Heart right ventricle (tissue), 16 donors: ENCODE measurements at places on chromosomes 16 and 17. TPM values are rescaled to one million over a fixed set of nuclear protein-coding genes. Genes with fewer than 3 reads are reported as not detected.

Gene KLHL10
- 0.16 TPM for total RNA-seq

GRCh38 chr16:35797811-35798210 lies 2338.4 kb downstream of the TP53TG3F start:
- DNase-seq, result no peak

Gene SLC12A4
- total RNA-seq, result 72.7 TPM

Gene CARD14
- total RNA-seq, result not detected

- DNase-seq, result no peak
These were observed 4.7 kb downstream of the ITGAE start for GRCh38 chr17:3796110-3796821.

GRCh38 chr16:52456368-52456767 lies 90.6 kb downstream of the TOX3 start:
- no peak for DNase-seq

- no peak for DNase-seq
These were observed 28.2 kb downstream of the TBX4 start for GRCh38 chr17:61480414-61480807.

DNA sequence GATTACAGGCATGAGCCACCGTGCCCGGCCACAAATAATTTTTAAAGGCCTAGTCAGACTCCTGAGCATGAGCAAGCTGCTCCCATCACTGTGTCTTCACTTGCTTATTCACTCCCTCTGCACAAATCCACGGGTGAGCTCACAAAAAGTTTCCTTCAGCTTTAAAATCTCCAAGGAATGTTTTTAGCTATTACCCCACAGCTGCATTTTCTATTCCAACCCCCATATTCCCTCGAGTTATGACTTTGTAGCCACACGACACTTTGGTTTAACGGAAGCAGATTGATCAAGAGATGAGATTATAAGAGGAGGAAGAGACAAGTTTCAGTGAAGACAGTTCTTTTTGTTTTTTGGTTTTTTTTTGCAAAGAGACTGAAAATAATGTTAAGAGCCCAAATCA lies 49.1 kb upstream of the SLC25A19 start:
- no peak for DNase-seq

DNA sequence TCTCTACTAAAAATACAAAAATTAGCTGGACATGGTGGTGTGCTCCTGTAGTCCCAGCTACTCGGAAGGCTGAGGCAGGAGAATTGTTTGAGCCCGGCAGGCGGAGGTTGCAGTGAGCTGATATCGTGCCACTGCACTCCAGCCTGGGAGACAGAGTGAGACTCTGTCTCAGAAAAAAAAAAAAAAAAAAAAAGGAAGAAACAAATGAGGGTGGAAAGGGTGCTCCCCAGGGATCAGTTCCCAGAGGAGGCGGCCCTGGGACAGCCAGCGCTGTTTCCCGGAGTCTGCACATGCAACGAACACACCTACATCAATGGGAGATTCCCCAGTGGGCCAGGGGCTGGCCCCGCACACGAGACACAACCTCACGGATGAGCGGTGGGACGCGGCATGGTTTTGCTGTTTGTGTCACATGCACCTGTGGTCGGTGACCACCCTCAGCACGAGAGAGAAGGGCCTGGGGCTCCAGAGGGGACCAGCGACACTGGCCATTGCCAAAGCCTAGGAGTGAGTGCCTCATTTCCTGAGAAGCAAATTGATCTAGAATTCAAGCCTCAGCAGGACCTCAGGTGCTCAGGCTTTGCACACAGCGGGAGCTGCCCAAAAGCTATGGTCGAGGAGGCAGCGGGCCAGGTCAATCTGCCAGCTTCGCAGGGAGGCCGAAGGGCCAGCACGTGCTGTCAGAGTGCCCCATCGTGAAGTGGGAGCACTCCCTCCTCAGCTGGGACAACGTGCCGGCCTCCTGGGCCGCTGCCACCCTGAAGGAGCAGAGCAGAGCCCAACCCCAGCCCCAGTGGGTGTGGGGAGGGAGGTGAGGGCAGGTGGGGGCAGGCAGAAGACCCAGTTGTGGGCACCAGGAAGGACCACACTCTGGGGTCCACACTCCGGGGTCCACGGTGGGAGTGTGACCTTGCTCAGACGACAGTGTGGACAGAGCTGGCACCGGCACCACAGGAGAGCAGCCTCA lies 13.8 kb upstream of the WDR45B start:
- DNase-seq, result no peak

Gene AURKB
- 0.38 TPM for total RNA-seq

DNA sequence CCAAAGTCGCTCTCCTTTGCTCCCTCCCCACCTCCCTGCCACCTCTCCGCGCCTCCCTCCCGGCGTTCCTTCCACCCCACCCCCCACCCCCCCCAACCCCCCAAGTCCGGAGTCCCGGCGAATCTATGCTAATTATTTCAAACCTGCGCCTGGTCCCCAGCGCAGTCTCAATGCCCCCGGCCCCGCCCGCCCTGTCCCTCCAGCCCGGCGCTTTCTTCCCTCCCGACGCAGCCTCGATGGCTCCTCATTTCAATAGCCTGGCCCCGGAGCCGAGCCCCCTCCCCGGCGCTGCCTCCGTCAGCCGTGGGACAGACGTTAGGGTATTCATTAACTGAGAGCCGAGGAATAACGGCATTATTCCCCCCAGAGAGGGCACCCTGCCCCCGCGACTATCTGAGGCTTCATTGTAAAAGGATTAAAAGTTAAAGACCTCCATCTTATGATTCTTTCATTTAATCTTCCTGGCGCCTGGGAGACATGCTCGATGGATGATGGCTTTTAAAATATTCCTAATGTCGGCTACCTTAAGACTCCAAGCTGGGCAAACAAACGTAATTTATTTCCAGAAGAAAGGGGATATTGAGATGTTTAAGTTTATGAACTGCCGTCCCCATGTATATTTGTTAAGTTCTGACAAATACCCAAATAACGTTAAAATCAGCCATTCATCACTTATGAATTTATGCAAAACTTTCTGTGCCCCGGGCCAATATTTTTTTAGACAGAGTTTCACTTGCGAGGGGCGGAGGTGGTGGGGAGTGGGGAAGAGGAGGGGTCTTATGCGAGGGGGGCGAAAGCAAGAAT lies 3.4 kb downstream of the NOG start:
- no peak for DNase-seq

Gene ATF7IP2
- total RNA-seq, result 47.8 TPM

DNA sequence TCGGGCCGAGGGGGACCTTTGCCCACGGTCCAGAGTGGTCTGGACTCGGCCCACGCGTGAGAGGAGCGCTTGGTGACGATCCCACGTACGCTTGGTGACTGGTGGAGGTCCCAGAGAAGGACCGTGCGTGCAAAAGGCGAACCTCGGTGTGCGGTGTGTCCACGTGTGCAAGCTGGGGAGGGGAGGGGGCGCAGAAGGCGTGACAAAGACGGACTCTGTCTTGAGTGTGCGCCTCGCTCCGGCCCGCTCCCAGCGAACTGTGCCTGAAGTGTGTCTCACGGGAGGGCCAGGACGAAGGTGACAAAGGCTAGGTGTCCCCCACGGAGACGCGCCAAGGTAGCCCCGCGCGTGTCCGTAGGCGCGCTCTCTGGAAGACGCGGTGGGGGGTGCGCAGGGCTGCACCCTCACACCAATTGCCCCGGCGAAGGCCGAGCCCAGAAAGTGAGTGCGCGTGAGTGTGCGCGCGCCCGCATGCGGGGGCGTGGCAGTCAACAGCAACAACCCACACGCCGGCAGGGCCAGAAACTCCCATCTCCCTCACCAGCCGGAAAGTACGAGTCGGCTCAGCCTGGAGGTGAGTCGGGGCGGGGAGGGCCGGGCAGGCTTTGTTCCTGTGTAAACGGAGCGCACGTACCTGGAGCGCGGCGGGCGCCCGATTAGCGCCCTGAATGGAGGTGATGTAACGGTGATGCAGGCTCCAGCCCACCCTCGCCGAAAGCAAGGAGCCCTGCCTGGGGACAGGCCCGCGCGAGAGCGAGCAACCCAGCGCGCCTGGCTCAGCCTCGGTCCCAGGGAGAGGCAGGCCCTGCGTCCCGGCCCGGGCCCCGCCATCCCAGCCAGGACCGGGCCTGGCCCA lies at the start of gene GPRC5C:
Gene GPRC5C (plus strand): TSS at position 521 of the 856 bp plus-strand sequence. CDS start 7,689 bp downstream, outside the sequence.
- peak; percentile 75 for DNase-seq

DNA sequence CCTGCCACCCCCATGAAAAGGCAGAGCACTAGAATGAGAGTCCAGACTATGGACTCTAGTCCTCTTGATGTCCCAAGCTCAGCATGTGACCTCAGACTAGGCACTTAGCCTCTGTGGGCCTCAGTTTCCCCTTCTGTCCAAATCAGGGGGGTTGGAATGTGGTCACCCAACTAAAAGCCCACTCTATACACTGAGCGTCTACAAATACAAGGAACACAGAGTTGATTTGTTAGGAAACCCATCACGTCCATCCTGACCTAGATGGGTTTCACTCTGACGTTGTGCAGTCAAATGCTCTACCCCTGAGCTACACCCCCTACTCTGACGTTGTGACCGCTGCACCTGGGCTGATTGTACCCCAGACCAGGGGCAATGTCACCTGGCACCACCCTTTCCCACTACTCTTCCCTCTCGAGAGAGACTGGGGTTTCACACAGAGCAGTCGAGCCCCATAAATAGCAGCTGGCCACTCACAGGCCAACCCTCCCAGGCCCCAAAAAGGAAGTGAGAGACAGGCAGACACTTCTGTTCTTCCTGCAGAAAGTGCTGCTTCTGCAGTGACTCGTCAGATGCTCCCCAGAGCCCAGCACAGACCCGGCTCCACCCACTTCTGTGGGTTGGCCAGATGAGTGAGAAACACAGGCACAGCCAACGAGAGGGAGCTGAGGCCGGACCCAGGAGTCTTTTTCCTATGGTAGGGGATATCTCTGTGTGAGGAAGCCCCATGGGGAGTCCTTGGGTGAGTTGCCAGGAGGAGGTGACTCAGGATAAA lies 16.1 kb upstream of the TNFRSF13B start:
- DNase-seq, result peak; percentile 63

DNA sequence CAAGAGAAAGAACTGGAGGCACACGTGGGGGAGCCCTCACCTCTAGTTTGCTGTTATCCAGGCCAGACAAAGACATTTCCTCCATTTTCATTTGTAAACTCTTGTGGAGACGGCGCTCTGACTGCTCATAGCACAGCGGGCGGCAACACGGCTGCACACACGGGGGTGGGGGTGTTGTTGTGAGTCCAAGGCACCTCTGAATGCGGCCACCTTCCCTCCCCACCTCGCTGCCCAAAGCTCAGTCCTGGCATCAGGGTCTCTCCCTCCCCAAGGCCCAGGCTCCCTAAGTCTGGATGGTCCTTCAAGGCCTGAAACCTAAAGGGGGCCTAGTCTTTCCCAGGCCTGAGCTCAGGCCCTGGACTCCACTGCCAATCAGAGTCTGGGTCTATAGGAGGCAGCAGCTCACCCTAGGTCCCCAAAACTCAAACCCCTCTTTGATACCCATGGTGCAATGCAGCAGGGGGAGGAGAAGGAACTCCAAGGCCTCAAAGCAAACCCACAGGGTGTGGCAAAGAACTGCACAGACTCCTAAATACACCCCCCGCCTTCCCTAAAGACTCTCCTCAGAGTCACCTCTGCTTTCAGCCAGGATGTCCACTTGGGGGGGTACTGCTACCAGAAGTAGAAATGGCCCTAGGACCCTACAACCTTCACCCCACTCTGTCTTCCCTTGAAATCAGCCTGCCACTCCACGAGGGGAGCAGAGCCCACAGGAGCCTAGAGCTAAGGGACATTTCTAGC lies 1.5 kb downstream of the ATXN7L3 start:
- no peak for DNase-seq

GRCh38 chr17:17635126-17635525 lies 43.6 kb upstream of the PEMT start:
- no peak for DNase-seq

GRCh38 chr17:20156196-20157000 lies 147.2 kb downstream of the SPECC1 start:
- DNase-seq, result no peak

DNA sequence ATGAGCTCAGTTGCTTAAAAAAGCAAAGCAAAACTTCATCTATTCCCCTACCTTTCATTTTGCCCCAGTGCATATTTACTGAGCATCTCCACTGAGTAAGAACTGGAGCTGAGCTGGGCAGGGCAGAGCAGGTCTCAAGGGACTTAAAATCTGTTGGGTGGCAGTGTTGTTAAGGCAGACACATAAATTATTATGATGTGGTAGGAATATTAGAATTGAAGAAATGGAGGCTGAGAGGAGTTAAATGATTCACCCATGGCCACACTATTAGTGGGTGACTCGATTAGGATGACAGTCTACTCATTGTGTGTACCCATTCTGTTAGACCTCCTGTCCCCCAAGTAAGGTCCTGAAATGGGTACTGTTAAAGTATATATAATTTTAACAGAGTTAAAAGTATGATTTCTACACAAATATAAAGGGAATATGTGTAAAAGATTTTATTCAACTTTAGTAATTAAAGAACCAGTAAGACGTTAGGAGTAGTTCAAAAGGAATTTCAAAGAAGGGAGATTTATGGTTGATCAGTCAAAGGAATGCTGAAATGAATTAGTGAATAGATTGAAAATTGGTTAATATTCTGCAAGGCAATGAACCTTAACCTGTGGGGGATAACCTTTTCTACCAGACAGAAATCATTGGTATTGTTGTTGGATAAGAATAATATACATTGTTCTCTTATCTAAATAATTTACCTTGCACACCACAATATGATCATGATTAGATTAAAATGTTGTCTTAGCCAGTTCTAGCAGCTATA lies 17.5 kb downstream of the ITGB3 start:
- no peak for DNase-seq

- no peak for DNase-seq
These were observed 10.4 kb downstream of the ABR start for GRCh38 chr17:1169221-1169928.

DNA sequence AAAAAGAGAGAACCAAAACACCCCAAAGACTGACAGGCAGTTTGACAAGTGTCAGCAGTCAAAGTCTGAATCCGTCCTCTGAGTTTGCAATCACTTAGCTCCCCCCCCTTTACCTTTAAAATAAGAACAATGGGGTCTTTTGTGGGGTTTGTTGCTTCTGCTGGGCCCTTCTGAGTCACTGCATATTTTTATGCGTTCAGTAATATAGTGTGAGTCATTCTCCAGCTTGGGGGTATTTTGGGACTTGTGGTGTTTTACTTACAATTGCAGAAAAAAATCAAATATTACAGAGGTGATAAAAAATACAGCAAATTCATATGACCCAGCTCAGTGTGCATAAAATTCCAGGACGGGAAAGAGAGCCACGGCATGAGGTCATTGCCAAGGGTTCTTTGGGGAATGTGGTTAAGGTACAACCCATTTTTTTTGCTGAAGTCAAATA lies 120.1 kb downstream of the CYLD start:
- DNase-seq, result no peak

Gene PVALEF
- not detected for total RNA-seq

- no peak for DNase-seq
These were observed 2.4 kb upstream of the B9D1 start for GRCh38 chr17:19364699-19365498.

Gene ABCA10
- 2.7 TPM for total RNA-seq

GRCh38 chr16:49055824-49056545 lies 225.7 kb downstream of the CBLN1 start:
- DNase-seq, result no peak

Gene BAIAP3
- total RNA-seq, result 2.5 TPM

GRCh38 chr17:34556931-34557330 lies 22.5 kb upstream of the TMEM132E start:
- no peak for DNase-seq
